ENCODE measurements at places on chromosomes 3 and 15.
A peak's percentile ranks its signal among the peaks of the same experiment; 100 is the strongest.

- DNase-seq: no peak
These were observed 203.6 kb downstream of the TNIK start for GRCh38 chr3:171256445-171257250.

- DNase-seq: no peak
These were observed 17.9 kb downstream of the APH1B start for GRCh38 chr15:63295341-63295740.

DNA sequence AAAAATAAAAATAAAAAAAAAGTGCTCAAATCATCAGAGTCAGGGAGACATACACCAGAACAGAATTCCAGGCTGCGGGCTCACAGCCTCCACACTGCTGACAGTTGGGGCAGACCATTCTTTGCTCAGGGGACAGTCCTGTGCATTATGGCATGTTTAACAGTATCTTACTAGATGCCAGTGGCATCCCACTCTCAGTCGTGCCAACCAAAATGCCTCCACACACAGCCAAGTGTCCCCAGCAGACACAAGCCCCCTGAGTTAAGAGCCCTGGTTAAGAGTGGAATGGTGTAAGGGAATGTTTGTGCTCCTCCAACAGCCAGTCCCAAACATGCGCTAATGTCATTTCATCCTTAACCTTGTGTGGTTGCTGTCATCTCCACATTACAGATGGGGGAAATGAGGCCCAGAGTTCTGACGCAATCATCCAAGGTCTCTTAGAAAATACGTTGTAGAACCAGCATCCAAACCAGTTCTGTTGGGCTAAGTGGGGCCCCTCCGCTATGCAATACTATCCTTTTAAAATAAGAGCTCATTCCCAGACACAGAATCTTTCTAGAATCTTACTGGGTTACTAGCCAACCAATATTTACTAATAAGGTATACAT lies 26.0 kb downstream of the CFAP92 start:
- DNase-seq: no peak

DNA sequence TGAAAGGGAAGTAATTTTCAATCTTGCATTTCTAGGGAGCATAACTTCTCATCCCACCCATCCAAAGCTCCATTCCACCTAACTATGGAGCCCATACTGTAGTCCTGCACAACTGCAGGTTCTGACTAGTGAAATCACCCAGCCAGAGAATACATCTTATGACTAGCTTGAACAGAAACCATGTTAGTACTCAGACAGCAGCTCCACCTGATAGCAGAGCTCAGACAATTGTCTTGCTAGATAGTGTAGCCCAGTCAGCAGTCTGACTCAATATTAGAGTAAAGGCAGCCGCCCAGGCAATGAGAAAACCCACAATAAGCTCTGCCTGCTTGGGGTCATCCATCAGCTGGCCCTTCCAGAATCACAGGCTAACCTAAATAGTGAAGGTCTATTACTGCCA lies 544.7 kb upstream of the GBE1 start:
- DNase-seq: no peak

DNA sequence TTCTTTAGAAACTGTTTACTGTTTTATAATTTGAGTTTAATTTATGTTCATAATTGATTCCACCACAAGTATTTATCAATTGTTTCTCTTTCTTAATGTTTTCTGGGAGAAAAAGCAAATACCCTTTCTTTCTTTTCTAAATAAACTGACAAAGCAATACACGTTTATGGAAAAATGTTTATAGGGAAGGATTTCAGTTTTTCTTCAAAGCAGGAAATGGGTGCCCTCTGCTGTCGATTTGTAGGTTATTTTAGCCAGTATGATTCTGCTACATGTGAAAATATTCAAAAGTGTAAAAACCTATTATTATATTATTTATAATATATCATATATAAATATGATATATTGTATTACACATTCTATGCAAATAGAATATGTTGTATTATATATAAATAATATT lies 921.0 kb upstream of the ROBO1 start:
- DNase-seq: no peak

DNA sequence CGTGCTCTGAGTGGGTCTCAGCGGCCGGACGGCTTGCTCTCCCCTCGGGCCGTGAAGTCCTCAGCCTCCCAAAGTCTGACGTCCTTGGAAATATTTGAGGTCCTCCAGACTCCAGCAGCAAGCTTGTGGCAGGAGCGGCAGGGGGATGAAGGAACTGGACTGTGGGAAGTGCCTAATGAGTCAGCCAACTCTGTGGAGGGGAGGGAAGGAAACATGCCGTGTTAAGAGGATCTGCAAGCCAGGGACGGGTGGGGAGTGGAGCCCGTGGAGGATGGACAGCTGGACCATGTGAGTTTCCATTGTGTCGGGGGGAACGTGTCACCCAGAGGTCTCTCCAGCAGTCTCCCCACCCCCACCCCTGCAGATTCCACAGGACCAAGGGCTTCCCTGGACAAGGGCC lies 39.4 kb upstream of the IDH2 start:
- DNase-seq: no peak

GRCh38 chr3:71779674-71780377 lies 5.1 kb downstream of the PROK2 start:
- no peak for DNase-seq

DNA sequence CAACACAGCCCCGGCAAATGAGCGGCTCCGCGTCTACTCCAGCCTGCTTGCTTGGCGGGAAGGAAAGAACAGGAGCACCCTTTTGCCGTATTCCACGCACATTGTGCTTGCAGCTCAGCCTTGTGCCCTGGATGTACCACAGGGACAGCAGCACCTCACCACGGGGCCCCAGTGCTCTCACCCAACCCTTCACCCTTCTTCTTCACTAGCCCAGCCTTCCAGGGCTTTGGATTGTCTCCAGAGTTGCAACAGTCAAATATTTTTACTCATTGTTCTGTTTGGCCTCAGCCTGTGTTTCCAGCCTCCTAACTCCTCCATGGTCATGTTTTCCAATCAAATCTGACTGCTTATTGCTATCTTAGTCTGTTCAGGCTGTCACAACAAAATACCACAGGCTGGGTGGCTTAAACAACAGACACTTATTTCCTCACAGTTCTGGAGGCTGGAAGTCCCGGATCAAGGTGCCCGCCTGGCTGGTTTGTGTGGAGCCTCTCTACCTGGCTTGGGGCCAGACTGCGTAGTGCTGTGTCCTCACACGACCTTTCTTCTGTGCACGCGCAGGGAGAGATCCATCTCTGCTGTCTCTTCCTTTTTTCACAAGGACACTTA lies 79.2 kb upstream of the ABHD17C start:
- DNase-seq: peak; percentile 38

- no peak for DNase-seq
These were observed 38.7 kb upstream of the CA12 start for GRCh38 chr15:63420333-63420747.

DNA sequence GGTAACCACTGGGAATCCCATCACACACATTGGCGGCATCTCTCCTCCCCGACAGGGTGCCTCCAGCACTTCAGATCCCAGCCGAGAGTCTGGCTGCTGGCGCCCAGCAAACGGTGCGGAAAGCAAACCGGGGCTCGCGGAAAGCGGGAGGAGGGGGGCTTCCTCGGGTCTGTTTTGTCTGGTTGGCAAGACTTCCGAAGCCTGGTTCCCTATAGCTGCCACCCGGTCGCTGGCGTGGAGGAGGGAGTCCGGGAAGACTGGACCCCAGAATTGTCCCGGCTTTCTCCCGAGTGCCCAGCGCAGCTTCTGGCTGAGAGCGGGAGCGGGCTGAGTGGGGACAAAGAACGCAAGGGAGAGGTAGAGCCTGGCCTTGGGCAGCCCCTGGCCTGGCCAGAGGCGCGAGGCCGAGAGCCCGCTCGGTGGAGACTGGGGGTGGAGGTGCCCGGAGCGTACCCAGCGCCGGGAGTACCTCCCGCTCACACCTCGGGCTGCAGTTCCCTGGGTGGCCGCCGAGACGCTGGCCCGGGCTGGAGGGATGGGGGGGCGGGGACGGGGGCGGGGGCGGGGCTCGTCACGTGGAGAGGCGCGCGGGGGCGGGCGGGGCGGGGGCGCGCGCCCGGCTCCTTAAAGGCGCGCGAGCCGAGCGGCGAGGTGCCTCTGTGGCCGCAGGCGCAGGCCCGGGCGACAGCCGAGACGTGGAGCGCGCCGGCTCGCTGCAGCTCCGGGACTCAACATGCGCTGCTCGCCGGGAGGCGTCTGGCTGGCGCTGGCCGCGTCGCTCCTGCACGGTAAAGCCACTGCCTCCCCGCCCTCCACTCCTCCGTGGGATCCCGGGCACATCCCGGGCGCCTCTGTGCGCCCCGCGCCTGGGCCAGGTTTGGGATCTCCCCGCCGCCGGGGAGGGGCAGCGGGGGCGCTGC lies at the start of gene CHRNA7:
TSS of gene CHRNA7 (plus strand) at position 654 of the 920 bp plus-strand sequence. CDS start at position 734, 80 bp downstream.
- DNase-seq: peak; percentile 89

GRCh38 chr15:33788906-33789540 lies 179.3 kb upstream of the CHRM5 start:
- no peak for DNase-seq

DNA sequence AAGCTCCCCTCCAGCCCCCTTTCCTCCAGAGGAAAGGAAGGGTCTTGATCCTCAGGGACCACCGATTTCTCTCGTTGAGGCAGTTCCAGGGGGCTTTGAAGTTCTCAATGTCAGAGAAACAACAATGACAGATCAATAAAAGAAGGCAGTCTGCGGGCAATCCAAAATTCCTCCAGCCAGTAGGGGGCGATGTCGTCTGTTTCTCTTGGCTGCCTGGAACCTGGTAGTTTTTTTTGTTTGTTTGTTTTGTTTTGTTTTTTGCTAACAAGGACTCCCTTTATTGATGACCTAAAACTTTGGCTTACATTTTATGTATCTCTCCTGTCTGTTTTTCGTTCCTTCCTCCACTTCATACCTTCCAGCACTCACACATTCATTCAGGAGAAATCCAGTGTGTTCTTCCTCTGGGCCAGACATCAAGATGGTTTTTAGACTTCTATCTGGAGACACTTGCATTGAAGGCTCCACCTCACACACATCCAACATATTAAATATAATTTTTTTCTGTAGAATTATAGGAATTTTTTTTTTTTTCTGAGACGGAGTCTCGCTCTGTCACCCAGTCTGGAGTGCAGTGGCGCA lies 276.6 kb downstream of the RPLP1 start:
- no peak for DNase-seq

DNA sequence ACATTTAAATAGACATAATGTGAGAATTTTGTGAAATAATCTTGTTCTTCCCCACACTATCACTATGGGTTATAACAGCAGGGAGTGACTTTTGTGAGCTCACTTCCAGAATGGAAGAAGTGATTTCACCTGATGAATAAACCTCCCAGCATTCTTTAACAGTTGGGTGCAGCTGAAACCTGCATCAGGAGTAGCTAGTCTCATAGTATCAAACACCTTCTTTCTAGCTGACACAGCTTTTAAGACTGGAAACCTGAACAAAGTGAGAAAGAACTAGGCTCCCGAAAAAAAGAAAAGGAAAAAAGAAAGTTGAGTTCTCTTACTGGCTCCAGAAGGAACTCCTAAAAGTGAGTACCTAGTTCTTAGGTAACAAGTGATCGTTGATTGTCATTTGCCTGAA lies 61.1 kb upstream of the UNC13C start:
- DNase-seq: no peak

- no peak for DNase-seq
These were observed 51.2 kb downstream of the RUBCN start for GRCh38 chr3:197685546-197685945.

- no peak for DNase-seq
These were observed 114.5 kb downstream of the GMPS start for GRCh38 chr3:155984791-155985417.

- no peak for DNase-seq
These were observed 175.2 kb downstream of the TP63 start for GRCh38 chr3:189806171-189806951.

- DNase-seq: no peak
These were observed 408 bp downstream of the WDR82 start for GRCh38 chr3:52277972-52278509.

- DNase-seq: no peak
These were observed 583 bp downstream of the EAF1 start for GRCh38 chr3:15427981-15428380.

GRCh38 chr15:70447928-70448698 lies 315.2 kb downstream of the UACA start:
- peak; percentile 46 for DNase-seq

GRCh38 chr3:190585805-190586630 lies 72.1 kb downstream of the IL1RAP start:
- no peak for DNase-seq

GRCh38 chr3:156689608-156690007 lies 15.2 kb downstream of the TIPARP start:
- no peak for DNase-seq

DNA sequence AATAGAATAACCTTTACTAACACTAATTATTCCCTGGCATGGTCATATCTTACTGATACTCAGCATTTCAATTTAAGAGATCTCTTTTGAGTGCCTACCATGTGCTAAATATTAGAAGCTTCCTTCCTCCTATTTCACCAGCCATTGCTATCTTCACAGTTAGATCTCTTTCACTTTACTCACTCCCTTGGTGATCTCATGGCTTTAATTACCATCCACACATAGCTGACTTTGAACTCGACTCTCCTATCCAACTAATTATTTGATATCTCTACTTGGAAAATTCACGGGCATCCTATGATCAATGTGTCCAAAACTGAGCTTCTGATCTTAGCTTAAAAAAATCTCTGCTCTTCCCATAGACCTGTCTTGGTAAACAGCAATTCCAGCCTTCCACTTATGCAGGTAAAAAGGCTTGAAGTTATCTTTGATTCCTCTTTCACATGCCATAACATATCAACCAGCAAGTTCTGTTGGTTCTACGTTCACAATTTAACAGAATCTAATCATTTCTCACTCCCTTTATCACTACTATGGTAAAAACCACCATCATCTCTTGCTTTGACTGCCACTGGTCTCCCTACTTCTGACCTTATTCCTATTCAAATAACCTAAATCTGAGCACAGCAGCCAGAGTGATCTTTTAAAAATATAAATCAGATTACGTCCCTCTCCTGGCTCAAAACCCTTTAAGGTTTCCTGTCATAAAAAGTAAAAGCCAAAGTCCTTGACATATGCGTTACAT lies 41.8 kb downstream of the HLTF start:
- no peak for DNase-seq

DNA sequence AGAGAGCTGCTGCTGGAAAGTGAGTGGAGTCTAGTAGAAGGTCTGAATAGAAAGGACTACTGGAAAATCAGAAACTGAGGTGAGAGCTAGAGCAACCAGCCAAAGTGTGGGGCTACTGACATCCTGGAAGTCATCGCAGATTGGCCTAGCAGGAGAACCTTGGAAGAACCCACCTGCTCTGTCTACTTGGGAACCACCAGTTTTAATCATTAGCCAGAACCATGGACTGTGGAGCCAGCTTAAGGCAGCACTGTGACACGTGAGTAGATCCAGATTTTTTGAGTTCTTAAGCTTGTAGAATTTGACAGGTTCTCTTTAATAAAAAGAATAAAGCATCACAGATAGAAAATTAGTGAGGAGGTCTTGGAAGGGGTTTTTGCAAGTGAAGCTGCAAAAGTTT lies 179.1 kb upstream of the PEX5L start:
- no peak for DNase-seq

DNA sequence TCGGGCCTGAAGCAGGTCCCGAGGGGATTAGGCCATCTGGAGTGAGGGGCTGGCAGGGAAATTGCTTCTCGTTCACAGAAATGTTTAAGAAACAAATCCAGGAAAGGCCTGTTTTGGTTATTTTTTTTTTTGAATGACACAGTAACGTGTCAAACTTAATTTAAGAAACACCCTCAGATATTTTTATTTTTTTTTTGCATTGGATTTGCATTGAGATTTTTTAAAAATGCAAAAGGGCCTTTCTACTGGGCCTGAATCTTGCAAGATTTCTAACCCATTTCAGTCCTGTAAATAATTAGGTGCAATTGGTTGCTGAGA lies 25.0 kb upstream of the KLF13 start:
- no peak for DNase-seq

GRCh38 chr3:119529883-119530282 lies 29.5 kb downstream of the CD80 start:
- no peak for DNase-seq

- no peak for DNase-seq
These were observed 41.8 kb downstream of the ITGB5 start for GRCh38 chr3:124845406-124845805.
